H7 (cell line): ENCODE measurements at places on chromosomes 13 and 19.

- peak; percentile 92 for DNase-seq
These were observed 13.7 kb downstream of the PPFIA3 start for GRCh38 chr19:49132974-49133609.

GRCh38 chr19:5307655-5308054 is 33.0 kb downstream of the PTPRS start:
- no peak for DNase-seq

- no peak for DNase-seq
These were observed 574.4 kb upstream of the KLF12 start for GRCh38 chr13:74708629-74709028.

DNA sequence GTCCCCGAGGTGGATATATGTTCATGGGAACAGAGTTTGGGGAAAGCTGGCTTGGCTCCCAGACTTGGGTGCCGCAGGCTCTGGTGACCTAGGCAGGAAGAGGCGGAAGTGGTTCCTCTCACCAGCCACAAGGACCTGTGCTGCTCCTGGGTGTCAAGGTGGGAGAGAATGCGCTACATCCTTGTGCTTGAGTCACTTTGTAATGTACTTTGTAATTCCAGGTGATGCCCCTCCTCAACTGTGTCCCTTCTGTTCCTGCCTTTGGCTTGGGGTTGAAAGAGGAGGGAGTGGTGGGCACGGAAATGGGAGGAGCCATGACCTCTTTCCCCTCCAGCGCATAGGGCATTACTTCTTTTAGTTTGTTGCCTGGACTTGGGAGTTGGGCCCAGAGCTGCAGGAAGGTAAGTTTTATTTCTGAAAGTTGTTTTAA is 10.9 kb downstream of the GARRE1 start:
- no peak for DNase-seq

DNA sequence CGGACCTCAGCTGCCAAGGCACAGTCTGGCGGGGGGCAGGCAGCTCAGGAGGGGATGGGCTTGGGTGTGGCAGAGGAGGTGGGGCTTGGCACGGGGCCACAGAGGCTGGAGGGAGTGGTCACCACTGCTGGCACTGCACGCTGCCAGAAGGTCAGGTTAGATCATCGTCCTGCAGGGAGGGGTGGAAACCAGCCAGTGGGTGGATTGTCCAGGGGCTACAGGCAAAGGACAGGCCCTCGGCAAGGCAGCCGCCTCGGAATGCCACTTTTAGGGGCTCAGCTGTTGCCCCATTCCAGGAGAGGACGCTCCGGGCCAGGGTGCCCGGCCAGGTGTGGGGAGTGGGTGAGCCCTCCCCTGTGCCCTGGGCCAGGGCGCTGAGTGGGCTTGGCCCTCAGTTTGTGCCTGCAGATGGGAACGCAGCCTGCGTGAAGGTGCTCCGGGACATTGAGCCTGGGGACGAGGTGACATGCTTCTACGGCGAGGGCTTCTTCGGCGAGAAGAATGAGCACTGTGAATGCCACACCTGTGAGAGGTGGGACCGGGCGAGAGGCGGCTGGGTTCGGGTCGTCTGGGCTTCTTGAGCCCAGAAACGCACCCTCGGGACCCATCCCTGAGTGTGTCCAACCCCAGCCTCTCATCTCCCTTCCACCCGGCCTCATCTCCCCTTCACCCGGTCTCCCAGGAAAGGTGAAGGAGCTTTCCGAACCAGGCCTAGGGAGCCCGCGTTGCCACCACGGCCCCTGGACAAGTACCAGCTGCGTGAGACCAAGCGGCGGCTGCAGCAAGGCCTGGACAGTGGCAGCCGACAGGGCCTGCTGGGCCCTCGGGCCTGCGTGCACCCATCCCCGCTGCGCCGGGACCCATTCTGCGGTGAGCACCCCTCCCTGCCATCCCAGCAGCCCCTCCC is 6.4 kb downstream of the KMT5C start:
- peak; percentile 55 for DNase-seq

- DNase-seq: peak; percentile 43
These were observed 1.2 kb upstream of the TMEM86B start for GRCh38 chr19:55229789-55230182.
